ENCODE measurements at places on chromosomes 11 and 22.
A peak's percentile ranks its signal among the peaks of the same experiment; 100 is the strongest.

GRCh38 chr22:35868938-35869337, 151.3 kb downstream of the APOL5 start:
- no peak for DNase-seq

DNA sequence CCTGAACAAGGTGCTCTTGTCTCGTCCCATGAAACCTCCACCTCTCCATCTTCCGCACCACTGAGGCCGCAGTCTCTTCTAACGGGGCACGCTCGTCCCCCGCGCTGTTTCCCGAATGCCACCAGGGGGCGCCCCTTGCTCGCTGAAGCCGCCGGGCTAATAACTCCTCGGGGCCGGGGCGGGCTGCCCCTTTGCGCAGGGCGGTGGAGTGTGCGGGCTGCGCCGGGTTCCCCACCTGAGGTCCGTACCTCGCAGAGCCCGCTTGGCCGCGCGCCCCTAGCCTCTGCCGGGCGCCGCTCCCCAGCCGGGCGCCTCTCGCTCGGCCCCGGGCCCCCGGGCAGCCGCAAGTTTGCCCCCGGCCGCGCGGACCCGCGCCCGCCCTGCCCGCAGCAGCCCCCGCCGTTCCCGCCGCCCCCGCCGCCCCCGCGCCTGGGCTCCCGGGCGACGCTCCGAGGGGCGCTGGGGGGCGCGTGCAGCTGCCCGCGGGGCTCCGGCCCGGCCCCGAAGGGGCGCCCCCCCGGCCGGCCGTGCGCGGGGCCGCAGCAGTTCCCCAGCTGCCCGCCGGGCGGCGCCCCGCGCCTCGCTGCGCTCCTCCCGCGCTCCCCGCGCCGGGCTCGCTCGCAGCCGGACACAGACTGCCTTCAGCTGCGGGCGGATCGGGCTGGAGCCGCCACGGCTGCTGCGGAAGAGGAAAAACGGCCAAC, at the start of gene GRIK4:
Gene GRIK4, plus strand, starts transcription at position 633 of the 704 bp plus-strand sequence. CDS start 148,571 bp downstream, outside the sequence.
- DNase-seq, result peak; percentile 82

DNA sequence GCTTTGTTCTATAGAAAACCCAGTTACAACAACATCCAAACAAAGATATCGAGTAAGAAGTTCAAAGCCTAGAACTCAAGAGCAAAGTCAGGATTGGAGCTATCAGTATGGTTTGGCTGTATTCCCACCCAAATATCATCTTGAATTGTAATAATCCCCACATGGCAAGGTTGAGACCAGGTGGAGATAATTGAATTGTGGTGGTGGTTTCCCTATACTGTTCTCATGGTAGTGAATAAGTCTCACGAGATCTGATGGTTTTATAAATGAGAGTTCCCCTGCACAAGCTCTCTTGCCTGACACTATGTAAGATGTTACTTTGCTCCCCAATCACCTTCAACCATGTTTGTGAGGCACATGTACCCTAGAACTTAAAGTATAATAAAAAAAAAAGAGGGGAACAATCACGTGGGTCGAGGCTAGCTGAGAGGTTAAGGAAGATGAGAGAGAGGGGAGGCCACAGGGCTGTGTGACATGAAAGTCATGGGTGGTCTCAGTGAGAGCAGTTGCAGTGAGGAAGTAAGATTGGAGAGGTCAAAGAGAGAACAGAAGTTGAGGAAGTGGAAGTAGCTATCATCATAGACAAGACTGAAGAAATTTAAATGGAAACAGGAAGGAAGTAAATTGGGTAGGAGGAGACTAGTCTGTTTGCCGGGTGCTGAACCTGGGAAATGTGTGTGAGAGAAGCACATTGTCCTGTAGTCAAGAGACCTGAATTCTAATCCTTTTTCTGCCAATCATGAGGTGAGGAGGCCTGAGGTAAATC, 80.1 kb upstream of the CD44 start:
- no peak for DNase-seq

DNA sequence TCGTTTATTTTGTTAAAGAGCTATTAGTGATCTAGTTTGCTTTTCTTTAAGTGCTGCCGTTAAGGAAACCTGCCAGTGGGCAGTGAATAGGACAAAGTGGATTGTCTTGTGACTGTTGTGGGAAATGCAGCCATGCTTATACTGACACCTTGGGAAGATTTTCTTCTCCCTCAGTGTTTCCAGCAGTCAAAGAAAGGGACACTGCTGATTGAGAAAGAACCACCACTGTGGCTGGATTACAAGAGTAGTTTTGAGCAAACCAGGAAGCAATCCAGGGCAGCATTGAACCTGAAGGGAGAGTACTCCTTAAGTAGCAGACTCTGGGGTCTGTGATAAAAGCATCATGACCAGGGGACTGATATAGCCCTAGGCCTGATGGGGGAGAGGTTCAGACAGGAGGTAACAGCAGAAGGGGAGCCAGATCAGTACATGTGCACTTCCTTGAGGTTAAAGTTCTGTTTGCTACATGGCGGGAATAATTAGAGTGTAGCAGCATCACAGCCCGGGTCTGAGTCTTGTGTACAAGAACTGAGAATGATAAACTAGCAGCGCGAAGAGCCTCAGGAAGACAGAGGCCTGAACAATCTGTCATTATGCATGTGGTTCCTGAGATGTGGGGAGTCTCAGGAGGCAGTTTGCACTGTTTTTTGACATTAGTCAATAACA, 167.8 kb downstream of the C11orf91 start:
- no peak for DNase-seq

GRCh38 chr11:267491-267994, 10.7 kb upstream of the NLRP6 start:
- peak; percentile 81 for DNase-seq

- no peak for DNase-seq
These were observed 1196.2 kb upstream of the TENM4 start for GRCh38 chr11:80636999-80637398.

DNA sequence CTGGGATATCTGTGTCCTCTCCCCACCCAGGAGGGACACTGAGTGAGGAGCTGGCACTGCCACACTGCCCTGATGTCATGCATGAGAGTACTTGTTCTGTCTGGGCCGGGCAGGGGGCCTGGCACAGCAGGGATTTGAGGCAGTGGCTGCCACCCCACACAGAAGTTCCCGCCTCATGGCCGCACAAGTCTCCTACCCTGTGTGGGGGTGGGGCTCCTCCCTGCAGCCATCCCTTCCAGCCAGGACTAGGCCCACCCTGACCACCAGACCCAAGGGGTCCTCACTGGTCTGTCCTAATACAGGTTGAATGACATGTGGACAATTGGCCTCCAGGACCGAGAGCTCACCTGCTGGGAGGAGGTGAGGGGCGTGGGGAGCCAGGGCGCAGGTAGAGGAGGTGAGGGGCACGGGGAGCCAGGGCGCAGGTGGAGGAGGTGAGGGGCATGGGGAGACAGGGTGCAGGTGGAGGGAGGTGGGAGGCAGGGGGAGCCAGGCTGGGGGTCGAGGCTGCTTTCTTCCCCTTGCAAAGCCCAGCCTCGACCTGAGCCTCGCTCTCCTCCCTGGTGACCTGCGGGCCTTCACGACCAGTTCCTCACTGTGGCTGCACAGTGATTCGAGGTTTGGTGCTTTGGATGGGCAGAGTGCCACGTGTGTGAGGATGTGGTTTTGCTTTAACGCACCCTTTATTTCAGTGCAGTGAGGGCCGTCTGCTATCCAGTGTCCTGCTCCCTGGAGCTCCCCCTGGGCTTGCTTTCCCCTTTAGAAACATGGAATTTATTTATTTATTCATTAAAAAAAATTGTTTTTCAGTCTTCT, 7.4 kb downstream of the LZTR1 start:
- no peak for DNase-seq

- DNase-seq, result no peak
These were observed 49.6 kb downstream of the NUP98 start for GRCh38 chr11:3747704-3748103.

Measured in activated CD8-positive, alpha-beta T cell treated with anti-CD3 and anti-CD28 coated beads, Interleukin-2, amount 10 ng/mL, durations not matched to agents 7 days and 5 days (primary cell).